Common myeloid progenitor, CD34-positive (primary cell): ENCODE measurements at places on chromosomes 7 and 10.

DNA sequence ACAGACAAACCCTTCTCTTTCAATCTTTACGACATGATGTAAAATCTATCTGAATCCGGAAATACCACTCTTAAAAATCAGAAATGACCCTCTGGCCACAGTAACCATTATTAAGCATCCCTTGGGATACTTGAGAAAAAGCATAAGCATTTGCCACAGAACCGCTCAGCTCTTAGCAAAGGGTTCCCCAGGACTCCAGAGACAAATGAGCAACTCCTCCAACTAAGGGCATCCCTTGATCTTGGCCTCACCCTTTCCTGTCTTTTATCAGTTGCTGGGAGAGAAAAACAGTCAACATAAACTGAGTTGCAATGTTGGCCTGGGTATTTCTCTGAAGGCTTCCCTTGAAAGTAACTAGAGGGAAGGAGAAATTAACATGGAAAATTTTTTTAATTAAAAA is 3.5 kb downstream of the PDLIM1 start:
- DNase-seq = no peak
- H3K36me3 ChIP-seq = no peaks in the 10 kb centered on the region
- no peaks in the 10 kb centered on the region for H3K27me3 ChIP-seq
- H3K4me1 ChIP-seq = peaks cover 20% of the 10 kb centered on the region
- H3K27ac ChIP-seq = no peak overlapping the region

- DNase-seq = no peak
- H3K27me3 ChIP-seq = no peaks in the 10 kb centered on the region
- H3K36me3 ChIP-seq = no peaks in the 10 kb centered on the region
- H3K4me3 ChIP-seq = no peak overlapping the region
- H3K27ac ChIP-seq = no peak overlapping the region
Observed at GRCh38 chr10:100020142-100020885, 10.6 kb upstream of the DNMBP start.

GRCh38 chr10:27723436-27723835 is 22.2 kb downstream of the MKX start:
- no peak overlapping the region for H3K4me3 ChIP-seq
- no peaks in the 10 kb centered on the region for H3K36me3 ChIP-seq
- H3K4me1 ChIP-seq = no peaks in the 10 kb centered on the region
- no peak for DNase-seq
- no peaks in the 10 kb centered on the region for H3K27me3 ChIP-seq

DNA sequence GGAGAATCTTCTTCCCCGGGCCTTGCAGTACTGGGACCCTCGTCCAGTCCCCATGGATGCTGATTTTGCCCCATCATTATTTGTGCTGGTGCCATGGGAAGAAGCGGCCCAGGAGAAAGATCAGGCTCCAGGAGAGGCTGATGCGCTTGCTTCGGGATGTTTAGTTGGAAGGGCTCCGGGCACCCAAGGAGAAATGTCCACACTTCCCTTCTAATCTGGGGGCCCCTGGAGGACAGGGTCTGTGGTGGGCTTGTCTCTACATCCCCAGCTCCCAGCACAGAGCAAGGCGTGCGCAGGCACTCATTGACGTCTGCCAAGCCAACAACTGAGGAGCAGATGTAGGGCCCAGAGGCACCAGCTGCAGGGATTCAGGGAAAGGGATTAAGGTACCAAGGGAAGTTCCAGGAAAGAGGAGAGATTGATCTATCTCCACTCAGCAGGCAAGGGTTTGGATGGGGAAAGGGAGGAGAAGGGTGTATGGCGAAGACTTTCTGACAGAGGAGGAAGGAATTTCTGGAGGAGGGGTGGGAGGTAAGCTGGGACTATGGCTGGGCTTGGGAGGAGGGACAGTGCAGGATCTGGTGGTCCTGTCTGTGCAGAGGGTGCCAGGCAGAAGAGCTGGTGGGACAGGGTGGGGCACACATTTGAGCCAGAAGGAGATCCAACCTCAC is 38.7 kb upstream of the LEP start:
- no peaks in the 10 kb centered on the region for H3K36me3 ChIP-seq
- H3K4me1 ChIP-seq = peaks cover 5% of the 10 kb centered on the region
- H3K27me3 ChIP-seq = peaks cover 53% of the 10 kb centered on the region
- no peak overlapping the region for H3K27ac ChIP-seq
- no peak overlapping the region for H3K4me3 ChIP-seq

DNA sequence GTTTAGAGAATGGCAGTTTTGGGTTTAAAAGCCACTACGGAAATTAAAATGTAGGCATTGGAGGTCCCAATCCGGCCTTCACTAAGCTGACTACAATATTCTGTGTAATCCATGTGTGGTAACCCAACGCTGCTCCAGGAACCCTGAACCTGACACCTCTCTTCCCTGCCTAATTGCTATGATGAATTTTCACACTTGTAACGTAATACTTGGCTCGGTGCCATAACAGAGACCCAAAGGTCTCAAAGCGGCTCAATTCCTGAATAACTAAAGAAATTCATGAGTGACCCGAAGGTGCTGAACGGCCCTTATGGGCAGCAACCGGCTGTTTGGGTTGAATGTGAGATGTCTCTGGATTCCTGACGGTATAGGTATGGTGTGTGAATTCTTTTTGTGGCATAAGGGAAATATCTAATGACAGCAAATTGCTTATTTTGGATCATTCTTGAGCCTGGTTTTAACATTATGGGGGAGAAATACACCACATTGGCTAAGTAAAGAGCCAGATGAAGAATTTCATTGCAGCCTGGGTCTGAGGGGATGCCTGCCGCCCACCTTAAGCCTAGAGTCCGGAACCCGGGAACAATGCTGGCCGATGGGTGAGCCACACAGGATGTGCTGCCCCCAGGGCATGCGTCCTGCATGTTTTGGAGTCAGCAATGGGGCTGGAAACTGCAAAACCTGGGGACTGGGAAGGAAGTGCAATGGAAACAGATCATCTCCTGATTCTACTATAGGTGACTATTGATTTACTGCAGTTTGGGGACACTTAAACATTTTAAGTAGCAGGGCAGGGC is 69.7 kb upstream of the FZD8 start:
- H3K27me3 ChIP-seq = no peaks in the 10 kb centered on the region
- no peak for DNase-seq
